ENCODE measurements at places on chromosomes 13 and 19. TPM values are rescaled to one million over a fixed set of nuclear protein-coding genes. Genes with fewer than 3 reads are reported as not detected.

Gene ISOC2
- total RNA-seq = 63.2 TPM

Gene PODNL1
- under 0.01 TPM for total RNA-seq

Gene CYP4F8
- total RNA-seq = not detected

Gene LGALS4
- not detected for total RNA-seq

Gene PRODH2
- total RNA-seq = not detected

All from uterine smooth muscle cell (primary cell).